ENCODE measurements at places on chromosomes 6 and 20.

DNA sequence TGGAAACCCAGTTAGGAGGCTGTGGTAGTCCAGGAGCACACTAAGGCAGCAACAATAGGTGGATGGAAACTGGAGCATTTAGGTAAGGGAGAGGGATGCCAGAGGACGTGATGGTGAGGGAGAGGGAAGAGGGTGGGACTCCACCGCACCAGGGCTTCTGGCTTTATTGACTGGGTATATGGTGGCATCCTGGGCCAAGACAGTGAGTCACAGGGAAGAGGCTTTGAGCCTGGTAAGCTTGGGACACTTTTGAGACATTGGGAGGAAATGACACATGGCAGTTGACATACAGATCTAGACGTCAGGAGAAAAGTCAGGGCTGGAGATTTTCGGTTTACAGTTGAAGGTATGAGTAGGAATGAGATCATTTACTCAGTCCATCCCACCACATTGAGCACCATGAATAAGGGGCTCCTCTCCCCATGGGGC lies 14.9 kb downstream of the NT5E start:
- peak; percentile 63 for DNase-seq

- no peak for DNase-seq
These were observed 37.3 kb downstream of the KIF13A start for GRCh38 chr6:17950095-17950494.

DNA sequence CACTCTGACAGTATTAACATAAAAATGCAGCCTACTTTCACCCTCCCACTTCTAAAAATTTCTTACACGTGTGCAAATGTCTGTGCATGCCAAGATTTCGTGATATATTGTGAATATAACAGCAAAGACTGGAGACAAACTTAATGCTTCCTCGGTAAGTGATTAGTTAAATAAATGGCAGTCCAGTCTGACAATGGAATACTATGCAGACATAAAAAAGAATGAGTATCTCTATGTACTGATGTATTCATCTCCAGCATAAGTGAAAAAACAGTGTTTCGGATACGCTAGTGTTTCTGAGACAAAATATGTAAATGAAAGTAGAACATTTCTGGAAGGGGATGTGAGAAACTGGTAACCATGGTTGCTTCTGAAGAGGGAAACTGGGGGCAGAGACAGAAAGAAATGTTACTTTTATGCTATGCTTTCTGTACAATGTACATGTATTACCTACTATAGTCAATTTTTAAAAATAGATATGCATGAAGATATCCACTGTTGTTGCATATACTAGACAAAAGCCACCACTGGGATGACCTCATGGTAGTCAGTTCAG lies 7.0 kb downstream of the SLC22A23 start:
- DNase-seq, result no peak

- no peak for DNase-seq
These were observed 32.8 kb upstream of the SSTR4 start for GRCh38 chr20:23002276-23002675.

GRCh38 chr6:158645064-158646022 lies 800 bp upstream of the DYNLT1 start:
- no peak for DNase-seq

- DNase-seq, result no peak
These were observed 13.8 kb upstream of the MMP9 start for GRCh38 chr20:45994761-45995493.

- no peak for DNase-seq
These were observed 22.5 kb downstream of the SLC52A3 start for GRCh38 chr20:745683-746301.
